LNCaP clone FGC (cell line): ENCODE measurements at places on chromosomes 6 and 20.

DNA sequence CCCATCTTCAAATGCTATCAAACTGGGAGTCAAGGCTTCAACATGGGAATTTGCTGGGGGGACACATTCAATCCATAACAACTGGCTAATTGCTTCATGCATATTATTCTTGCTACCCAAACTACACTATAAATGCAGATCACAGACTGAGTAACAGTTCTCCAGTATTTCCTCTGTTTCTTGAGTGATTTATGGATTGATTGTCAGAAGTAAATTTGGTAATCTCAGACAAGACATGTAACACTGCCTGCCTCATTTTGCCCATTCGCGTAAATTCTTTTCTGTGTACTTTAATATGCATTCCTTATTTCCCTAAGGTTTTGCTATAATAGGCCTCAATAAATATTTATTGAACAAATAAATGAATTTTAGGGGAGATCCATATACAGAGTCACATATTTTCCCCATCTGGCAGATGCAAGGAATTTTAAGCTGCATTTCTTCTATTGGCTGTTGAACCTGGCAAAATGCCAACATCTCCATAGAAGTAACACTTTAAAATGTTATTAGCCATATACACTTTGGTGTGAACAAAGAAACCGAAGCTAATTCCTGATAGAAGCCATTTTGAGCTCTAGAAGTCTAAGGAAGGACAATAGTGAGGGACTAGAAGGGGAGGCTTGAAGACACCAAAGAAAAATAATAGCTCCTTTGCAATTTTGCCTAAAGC lies 98.2 kb downstream of the QRSL1 start:
- DNase-seq: no peak

DNA sequence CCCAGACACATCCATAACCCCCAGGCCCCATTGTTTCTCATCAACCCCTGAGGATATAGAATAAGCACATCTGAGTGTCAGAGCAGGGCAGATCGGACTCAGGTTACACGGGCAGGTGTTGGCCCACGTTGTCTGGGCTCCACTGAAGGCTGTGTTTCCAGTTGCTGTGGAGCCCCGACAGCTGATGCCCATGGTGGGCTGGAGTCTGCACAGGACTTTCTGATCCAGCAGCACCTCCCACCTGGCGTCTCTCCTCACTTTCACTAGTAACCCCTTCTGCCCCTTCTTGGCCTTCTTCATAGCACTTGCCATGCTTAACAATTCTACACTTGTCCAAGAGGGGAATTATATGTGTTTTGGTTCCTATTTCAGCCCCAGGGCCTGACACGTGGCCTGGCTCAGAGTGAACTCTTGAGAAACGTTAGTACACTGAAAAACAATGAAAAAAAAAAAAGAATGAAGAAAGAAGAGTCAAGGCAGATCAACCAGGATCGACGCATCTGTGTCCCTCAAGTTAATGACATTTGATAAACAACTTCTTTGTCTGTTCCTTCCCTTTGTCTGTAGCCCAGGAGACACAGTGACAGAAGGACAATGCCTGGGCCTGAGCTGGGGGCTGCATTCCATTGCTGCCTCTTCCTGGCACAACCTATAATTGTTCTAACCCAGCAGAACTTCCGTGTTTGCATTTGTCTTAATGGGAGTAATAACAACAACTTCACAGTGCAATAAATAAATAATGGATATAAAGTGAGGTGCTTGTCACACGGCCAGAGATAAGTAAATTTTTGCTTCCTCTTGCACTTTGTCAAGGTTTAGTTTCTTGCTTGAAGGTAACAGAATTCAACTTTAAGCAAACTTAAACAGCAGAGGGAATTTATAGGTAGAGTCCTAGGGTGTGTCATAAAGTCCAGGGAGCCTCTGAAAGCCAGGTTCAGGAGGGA lies 224.2 kb upstream of the SSTR4 start:
- peak; percentile 89 for DNase-seq

DNA sequence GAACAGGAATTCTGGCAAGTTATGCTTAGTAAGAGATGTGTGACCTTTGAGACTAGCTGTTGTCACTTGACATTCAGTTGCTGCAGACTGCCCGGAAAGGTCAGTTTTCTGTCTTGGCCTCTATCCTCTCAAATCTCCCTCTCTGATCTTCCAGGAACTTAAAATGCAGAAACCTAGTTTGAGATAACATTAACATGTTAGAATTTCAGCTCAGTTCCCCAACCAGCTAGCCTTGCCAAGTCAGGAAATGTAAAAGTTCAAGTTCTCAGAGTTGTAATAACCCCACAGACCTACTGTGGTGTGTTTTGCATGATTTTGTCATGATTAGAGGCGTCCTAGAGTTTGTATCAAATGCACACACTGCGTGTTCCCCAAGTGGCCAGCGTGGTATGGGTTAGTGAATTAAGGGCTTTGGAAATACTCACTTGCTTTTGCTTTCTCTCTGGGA lies 46.6 kb downstream of the DUSP22 start:
- DNase-seq: no peak

- DNase-seq: no peak
Measured at GRCh38 chr6:166933396-166933795, 23.0 kb downstream of the RNASET2 start.

DNA sequence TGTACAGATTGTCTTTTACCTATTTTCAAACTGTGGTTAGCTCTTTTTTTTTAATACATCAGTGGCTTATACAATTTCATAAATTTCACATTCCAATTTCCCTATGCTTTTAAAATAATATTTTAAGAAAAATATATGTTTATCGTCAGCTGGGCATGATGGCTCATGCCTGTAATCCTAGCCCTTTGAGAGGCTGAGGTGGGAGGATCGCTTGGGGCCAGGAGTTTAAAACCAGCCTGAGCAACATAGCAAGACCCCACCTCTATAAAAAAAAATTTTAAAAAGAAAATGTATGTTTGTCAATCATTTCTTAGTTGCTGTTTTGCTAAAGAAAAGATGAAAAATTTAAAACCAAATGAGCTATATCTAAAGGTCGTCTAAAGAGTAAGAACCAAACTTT lies 3.4 kb downstream of the GJA1 start:
- no peak for DNase-seq

GRCh38 chr6:128327890-128328289 lies 192.5 kb downstream of the PTPRK start:
- DNase-seq: no peak
